Sciatic nerve (tissue), 2 donors: ENCODE measurements at places on chromosomes 11 and 22. TPM values are rescaled to one million over a fixed set of nuclear protein-coding genes. Genes with fewer than 3 reads are reported as not detected.

NECTIN1 gene
- total RNA-seq = 32.3 TPM

CTTN gene
- 264 TPM for total RNA-seq

SLC5A1 gene
- total RNA-seq = not detected

MIOX gene
- not detected for total RNA-seq

APOA1 gene
- 7.0 TPM for total RNA-seq

FAM83F gene
- 11.4 TPM for total RNA-seq

ADAMTS15 gene
- 6.4 TPM for total RNA-seq

SLC1A2 gene
- 0.98 TPM for total RNA-seq

DUSP8 gene
- 8.9 TPM for total RNA-seq

TRIM64 gene
- total RNA-seq = not detected

OR51E2 gene
- 0.45 TPM for total RNA-seq

SORL1 gene
- total RNA-seq = 45.1 TPM

APOL4 gene
- 9.8 TPM for total RNA-seq

SCN2B gene
- total RNA-seq = 2.7 TPM

SLC22A25 gene
- total RNA-seq = not detected

INPP5J gene
- 1.9 TPM for total RNA-seq

OR8J3 gene
- total RNA-seq = not detected

KDM4D gene
- 0.80 TPM for total RNA-seq

UBQLNL gene
- 1.5 TPM for total RNA-seq

TRPC6 gene
- total RNA-seq = 3.3 TPM

C11orf97 gene
- not detected for total RNA-seq

IL10RA gene
- total RNA-seq = 29.5 TPM

USP35 gene
- 11.5 TPM for total RNA-seq

YPEL4 gene
- total RNA-seq = 2.1 TPM

OR9G4 gene
- total RNA-seq = not detected

CECR2 gene
- total RNA-seq = 4.8 TPM

JAM3 gene
- 126 TPM for total RNA-seq

UPK2 gene
- not detected for total RNA-seq

GNAZ gene
- 22.8 TPM for total RNA-seq

NRIP3 gene
- total RNA-seq = 0.62 TPM

ROBO4 gene
- total RNA-seq = 34.4 TPM

ADM2 gene
- 0.09 TPM for total RNA-seq
